ENCODE measurements at places on chromosomes 2 and 18.

DNA sequence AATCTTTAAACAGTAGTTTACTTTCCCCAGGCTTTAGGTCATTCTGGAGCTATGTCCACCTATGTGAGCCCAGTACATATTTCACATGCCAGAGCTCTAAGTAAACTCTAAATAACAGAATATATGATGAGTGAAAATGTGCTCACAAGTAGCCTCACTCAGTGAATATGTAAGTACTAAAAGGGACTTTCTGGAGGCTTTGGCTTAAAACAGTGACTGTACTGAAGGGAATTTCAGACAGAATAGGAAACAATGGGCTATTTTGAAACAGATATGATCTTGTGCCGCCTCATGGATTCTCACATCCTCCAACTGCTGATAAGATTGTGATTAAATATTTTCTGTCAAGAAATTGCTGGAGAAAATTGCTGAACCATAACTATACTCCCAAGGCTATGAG lies 747.9 kb downstream of the SOCS6 start:
- DNase-seq = no peak

DNA sequence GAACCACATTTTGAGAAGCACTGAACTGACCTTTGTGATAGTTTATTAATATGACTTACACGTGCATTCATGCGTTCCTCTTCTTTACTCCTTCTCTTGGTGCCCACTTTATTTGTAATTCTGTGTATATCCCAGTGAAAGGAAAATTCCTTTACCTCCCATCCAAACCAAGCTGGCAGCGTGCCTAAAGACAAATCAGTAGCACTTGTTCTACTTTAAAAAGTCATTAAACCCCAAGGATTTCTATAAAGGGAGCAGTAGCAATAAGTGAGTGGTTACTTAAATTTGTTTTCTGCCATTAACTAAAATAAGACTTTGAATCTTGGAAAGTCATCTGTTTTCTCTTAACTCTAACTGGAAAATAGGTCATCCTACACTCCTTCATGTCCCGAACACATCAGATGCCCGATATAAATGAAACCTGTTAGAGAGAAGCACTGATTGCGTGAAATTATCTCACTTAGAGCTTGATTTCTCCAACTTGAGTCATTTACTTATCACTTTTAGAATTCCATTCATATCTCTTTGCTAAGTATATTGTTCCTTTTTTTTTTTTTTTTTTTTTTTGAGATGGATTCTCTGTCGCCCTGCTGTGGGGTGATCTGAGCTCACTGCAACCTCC lies 10.7 kb downstream of the PIK3C3 start:
- DNase-seq = no peak

GRCh38 chr18:27198036-27198435 lies 12.9 kb upstream of the CHST9 start:
- no peak for DNase-seq

- DNase-seq = no peak
Observed at GRCh38 chr2:239793836-239794235, 231.3 kb downstream of the NDUFA10 start.

- DNase-seq = no peak
Observed at GRCh38 chr2:215530191-215530968, 94.5 kb upstream of the FN1 start.

GRCh38 chr2:16140771-16141640 lies 200.7 kb downstream of the MYCN start:
- no peak for DNase-seq

DNA sequence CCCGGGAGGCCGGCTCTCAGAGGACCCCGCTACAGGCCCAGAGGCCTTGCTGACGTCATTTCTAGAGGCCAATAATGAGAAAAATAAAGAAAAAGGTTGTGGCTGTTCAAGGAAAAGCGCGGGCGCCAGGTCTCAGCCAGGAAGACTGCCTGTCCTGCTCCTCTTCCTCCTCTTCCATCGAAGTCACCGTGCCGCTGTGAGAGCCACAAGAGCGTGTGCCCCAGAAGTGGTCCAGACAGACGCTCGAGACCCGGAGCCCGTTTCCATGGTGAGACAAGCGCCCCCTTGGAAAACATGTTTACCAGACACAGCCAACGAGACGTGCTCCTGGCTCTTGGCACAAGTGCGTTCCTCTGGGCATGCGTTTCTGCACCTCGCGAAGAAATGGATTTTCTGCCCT lies 210.5 kb downstream of the HDAC4 start:
- no peak for DNase-seq

Measured in CD4-positive, alpha-beta T cell treated with Interleukin-4 for 4 hours (primary cell).